ENCODE measurements at places on chromosomes 16 and 17.

GRCh38 chr16:53502331-53503269, at the start of gene AKTIP:
TSS of gene AKTIP (minus strand) at chr16:53503209. CDS start at chr16:53500259, 2,950 bp downstream.
- DNase-seq: no peak

- DNase-seq: no peak
Measured at GRCh38 chr16:83031524-83031923, 404.8 kb downstream of the CDH13 start.

GRCh38 chr17:13333661-13334060, 268.1 kb downstream of the HS3ST3A1 start:
- DNase-seq: no peak

DNA sequence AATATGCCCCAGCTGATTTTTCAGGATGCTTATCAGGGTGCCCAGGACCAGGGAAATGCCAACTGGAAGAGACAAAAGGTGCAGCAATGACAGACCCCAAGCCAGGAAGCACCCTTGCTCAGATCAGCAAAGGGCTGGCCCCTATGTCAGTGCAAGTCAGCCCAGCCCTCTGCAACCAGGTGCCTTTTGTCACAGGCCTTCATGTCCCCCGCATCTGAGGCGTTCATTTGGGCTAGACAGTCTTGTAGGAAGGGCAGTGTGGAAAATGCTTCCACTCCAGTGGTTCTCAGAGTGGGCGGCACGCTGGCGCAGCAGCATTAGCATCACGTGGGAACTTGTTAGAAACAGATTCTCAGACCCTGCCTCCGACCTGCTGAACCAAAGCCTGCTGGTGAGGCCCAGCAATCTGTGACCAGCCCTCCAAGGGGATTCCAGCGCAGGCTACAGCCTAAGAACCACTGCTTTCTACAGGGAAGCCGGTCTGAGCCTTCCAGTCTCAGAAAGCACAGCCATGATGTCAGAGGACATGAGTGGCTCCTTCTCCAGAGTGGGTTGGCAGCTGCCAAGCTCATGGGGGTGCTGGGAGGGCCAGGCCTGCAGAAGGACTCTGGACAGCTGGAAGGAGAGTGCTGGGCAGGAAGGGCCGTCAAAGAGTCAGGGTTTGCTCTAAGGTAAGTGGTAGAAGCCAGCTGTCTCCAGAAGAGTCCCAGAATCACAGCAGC, 13.1 kb downstream of the SLC47A2 start:
- DNase-seq: no peak

- no peak for DNase-seq
Measured at GRCh38 chr16:371515-372301, 1.4 kb upstream of the MRPL28 start.

DNA sequence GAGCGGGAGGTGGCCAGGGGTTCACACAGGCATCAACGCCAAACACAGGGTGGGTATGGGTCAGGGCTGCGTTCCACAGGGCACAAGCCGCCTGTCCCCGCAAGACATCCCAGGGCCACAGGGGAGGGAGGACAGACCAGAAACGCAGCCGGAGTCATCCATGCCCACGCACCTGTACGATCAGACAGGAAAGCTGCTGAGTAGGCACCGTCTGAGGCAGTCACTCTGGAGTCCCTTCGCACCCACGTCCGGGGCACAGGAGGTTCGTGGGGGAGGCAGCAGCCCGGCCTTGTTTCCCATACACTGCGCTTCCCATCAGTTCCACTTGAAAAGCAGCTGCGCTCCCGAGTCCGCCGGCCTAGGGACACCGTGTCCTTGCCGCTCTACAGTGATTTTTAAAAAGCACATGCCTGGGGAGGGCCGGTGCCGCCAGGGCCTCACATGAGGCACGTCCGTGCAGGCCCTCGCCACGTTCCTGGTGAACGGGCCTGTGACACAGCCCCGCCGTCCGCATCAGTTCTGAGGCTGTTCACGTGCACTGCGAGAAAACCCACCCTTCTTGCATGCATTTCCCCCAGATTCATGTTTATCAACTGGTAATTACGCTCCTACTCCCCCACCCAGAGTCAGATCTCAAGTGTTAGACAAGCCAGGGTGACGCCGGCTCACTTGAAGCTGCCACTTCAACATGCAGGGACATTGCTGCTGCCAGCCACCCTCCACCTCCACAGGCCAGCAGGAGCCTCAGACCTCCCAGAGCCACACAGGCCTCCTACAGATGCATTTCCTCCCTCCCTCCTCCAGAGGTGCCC, 34.8 kb downstream of the WDR45B start:
- no peak for DNase-seq

- no peak for DNase-seq
Measured at GRCh38 chr16:79640513-79641360, 40.2 kb upstream of the MAF start.

GRCh38 chr16:11297492-11298142, 16.5 kb upstream of the PRM1 start:
- peak; percentile 35 for DNase-seq

DNA sequence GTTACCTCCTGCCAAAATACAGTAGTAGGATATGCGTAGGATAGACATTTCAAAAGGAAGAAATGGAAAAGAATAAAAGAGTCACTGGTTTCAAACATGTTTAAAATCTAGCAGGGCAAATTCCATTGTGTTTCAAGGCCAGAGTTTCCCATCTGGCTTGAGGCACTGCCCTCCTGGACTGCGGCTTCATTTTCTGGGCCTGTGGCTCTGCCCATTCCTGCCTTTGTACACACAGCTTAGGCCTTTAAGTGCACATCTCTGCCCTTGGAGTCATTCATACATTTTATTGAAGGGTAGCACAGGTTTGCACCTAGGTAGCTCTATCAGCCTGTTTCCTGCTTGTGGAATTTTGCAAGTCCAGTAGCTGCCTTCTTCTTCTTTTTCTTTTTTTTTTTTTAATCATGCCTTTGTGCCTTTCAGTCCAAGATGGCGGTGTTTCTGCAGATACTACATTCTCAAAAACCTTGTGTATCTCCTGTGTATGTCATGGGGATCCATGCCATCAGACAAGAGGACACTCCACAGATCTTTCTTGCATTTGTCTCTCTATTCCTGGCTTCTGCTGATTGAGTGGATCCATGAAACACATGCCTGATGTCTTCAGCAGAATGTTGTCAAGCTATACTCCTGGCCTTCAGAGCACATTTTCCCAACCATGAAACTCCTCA, 282.9 kb downstream of the BCAS3 start:
- DNase-seq: no peak

GRCh38 chr17:7673239-7673638, 14.1 kb downstream of the TP53 start:
- no peak for DNase-seq

GRCh38 chr16:3188925-3189825, 1.2 kb downstream of the OR1F1 start:
- DNase-seq: no peak

DNA sequence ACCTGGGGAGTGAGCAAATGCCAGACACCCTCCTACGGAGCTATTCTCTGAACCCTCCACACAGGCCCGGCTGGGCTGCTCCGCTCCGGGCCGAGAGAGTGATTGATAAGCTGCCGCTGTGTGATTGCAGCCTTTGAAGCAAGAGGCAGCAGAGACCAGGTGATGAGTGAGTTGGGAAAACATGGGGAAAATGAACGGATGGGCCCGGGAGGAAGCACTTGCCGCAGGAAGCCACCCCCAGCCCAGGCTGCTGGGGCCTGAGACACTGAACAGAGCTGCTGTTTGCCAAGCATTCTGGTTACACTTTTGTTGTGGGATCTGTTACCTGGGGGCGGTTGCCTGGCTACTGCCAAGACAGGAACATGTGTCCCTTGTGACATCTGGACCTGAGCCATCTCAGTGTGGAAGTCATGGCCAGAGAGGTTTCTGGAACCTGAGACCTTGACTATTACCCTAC, 46.4 kb upstream of the KLHDC4 start:
- no peak for DNase-seq

DNA sequence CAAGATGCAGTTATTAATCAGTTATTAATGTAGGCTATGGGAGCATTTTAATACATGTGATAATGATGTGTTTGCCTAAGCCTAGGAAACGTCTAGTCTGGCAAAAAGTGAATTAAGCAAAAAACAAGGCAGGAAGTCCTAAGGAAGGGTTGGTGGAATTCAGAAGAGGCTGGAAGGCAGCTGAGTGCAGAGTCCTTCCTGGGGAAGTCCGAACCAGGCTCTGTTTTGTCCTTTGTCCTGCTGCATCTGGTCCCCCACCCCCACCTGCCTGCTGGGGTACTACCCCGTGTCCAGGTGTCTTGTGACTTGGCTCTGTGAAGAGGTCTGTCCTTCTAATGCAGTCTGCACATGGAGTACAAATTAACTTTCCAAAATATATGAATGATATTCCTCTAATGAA, 1.5 kb upstream of the MYH10 start:
- no peak for DNase-seq

GRCh38 chr16:22260490-22260889, 36.7 kb upstream of the POLR3E start:
- DNase-seq: no peak

GRCh38 chr17:3929181-3929580, 12.9 kb upstream of the P2RX1 start:
- DNase-seq: no peak

- DNase-seq: peak; percentile 2
Measured at GRCh38 chr16:79089735-79090284, 510.7 kb downstream of the MAF start.

DNA sequence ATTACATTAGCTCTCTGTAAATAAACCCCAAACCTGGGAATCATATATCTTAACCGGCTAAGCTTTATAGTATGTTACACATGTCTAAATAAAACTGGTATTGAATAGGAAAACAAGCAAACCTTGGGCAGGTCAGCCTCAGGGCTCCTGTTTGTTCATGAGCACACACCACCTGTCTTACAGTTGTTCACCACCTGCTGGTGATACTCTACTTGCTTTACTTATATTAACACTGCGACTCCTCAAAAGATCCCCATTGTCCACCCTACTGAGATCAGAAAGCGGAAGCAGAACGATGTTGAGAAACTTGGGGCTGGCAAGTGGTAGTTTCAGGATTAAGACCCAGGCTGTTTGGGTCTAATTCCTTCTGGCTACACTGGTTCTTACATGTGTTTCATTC, 16.4 kb downstream of the CDH13 start:
- no peak for DNase-seq

GRCh38 chr17:43330876-43331639, 67.7 kb upstream of the ARL4D start:
- DNase-seq: no peak

DNA sequence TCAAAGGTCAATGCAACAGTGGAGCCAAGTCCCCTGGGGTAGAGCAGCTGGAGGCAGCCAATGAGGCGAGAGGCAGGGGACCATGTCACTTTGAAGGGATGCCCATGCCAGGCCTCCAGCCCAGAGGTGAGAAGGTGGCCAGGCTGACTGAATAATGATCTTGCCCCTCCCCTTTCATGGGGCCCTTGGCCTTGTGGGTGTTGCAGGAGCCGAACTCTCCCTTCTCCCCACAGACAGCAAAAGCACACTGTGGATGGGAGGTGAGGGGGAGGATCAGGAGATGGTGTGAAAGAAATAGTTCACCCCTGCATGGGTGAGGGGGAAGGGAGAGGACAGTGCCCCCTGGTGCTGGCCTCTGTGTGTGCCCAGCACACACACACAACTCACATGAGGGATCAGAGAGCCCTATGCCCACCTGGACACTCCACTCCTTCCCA, 15.8 kb upstream of the TBX21 start:
- DNase-seq: no peak

DNA sequence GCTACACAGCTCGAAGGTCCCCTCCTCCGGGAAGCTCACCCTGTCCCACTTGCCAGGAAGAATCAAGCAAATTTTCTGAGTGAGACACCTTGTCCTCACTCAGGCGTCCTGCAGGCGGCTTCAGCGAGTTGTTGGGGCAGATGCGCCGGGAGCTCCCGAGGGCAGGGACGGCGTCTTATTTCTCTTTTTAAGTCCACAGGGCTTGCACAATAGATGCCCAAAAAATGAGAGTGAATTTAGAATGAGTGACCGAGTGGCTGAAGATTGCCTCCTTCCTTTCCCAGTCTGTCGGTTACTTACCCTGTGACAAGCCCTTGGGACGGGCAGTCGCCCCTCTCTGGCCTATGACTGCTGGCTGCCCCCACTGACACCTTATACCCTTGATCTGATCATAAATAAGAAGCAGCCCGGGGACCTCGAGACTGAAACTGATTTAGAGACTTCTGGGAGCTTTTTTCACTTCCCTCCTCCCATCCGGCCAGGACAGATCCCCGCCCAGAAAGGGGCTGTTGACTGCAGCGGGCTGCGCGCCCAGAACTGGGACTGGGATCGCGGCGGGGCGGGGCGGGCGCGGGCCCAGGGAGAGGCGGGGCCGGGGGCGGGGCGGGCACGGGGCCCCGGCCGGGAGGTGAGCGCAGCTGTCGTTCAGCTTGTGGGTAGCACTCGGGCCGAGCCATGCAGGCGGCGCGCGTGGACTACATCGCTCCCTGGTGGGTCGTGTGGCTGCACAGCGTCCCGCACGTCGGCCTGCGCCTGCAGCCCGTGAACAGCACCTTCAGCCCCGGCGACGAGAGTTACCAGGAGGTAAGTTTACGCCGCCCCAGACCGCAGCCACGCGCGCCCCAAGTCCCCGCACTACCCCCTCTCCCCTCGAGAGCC, at the start of gene TTYH2:
Gene TTYH2, plus strand, starts transcription at position 659 of the 879 bp plus-strand sequence. Its CDS starts 17 bp downstream, at position 676.
- peak; percentile 68 for DNase-seq

DNA sequence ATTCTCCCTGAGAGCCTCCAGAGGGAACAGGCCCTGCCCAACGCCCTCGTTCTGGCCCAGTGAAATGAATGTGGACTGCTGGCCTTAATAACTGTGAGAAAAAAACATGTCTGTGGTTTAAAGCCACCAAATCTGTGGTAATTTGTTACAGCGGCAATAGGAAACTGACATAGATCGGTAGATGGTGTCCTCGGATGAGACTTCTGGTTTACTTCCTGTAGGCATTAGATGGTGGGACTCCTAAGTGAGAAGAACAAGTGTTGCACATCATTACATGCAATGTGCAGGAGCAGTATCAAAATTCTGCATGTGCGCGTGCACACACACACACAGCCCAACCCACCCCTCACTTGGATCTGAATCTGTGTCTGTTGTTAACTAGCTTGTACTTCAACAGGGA, 42.0 kb downstream of the CDK5R1 start:
- DNase-seq: no peak

DNA sequence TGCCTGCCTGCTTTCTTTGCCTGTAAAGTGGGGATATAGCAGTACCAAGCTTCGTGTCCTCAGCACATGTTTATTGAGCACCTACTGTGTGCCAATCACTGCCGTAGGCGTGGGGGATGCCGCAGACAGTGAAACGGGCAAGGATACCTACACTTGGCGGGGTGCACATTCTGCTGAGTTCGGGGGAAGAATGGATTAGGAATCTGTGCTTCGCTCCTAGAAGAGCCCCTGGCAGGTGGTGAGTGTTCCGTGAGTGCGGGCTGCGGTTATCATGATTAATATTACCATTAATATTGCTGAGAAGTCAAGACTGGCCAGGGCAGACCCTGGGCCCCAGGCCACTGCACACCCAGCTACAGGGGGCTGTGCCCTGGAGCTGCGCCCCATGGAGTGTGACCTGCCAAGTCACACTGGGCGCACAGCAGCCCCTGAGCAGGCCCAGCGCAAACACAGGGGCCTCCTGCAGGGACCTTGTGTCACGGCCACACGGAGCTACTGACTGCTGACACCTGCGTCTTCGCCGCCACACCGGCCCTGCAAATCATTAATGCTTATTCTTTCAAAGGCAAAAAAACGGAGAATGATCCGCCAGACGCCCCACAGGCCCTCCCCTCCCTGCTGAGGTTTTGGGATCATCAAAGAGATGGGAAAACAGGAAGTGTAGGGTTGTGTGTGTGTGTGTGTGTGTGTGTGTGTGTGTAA, 213.4 kb upstream of the GSE1 start:
- DNase-seq: no peak

Data from T-helper 22 cell (primary cell).